ENCODE measurements at places on chromosomes 1 and 21.

DNA sequence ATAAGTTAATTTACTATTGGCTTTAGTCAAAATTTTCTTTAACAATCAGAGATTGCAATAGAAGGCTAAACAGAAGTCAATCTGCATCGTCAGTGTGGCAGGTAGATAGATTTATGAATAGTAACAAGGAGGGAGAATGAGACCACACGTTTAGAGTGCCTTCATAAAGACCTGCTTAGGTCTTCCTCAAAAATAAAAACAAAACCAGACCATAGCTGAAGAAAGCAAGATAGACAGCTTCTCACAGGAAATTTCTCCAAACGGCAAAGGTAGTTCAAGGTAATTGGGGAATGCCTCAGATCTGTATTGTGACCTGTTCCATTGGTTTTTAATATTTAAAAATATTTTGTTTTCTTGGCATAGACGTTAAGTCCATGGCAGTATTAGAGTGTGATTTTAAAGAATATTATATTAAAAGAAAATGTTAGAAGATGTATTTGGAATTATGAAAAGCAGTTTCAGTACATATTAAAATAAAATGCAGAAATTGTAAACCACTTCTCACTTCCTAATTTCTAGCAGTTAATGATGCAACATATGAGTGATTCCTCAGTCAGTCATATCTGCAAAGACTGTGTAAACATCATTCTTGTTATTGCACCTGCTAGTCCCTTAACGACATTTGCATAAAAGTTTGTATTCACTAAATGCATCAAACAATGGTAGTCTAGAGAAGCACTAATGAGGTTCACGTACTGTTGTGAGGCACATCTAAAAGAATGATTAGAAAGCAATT lies 278.0 kb downstream of the HLX start:
- DNase-seq, result no peak

- DNase-seq, result no peak
Measured at GRCh38 chr1:23111600-23112535, 56.8 kb downstream of the LUZP1 start.

DNA sequence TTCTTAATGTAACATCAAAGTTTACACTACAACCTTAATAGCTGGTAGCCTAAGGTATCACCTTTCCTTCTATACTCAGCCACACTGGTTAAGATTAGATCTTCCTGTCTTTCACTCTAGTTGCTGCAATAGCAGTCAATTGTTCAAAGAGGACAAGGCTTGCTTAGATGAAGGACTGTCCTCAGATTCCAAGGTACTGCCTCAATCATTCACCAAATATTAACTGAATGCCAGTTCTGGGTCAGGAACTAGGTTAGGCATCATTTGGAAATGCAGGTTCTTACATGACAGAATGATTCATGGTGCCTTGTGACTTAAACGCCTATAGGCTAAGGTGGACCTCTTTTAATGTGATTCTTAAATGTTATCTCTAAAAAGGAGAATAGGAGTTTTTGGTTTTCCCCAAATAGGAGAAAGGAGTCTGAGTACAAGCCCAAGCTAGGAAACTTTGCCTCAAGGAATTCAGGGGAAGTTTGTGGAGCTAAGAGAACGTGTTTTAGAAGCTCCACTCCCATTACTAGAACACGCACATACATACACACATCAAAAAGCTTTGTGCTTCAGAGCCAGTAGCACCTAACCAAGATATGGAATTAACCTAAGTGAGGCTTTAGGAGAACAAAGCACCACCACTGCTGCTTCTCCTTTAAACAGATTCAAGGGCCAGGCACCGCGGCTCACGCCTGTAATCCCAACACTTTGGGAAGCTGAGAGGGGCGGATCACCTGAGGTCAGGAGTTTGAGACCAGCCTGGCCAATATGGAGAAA lies 8.5 kb upstream of the WDR47 start:
- peak; percentile 54 for DNase-seq

DNA sequence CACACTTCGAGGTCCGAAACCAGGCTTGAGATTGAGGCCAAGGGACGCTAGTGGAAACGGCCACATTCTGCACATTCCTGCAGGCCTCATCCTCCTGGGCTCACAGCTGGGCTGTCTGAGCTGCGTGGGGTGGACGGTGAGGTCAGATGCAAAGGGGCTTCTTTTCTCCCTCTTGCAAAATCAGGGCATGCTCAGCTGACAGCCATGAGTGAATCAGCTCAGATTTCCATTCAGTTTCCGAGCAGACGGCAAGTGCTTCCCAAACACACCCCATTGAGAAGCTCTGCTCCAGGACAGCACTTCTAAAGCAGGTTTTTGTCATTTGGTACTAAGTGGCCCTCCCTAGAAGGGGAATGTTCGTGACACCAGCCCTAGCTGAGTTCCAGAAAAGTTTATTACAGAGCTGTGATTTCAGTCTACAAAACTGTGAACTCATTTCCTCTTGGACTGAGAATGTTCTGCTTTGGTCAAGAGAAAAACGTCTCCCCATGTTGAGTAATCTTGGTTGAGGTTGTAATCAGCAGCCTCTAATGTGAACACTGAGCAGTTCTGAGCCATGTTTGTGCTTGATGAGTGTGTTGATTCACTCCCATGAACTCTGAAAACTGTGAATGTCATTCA lies 10.0 kb downstream of the PDPN start:
- DNase-seq, result peak; percentile 69

DNA sequence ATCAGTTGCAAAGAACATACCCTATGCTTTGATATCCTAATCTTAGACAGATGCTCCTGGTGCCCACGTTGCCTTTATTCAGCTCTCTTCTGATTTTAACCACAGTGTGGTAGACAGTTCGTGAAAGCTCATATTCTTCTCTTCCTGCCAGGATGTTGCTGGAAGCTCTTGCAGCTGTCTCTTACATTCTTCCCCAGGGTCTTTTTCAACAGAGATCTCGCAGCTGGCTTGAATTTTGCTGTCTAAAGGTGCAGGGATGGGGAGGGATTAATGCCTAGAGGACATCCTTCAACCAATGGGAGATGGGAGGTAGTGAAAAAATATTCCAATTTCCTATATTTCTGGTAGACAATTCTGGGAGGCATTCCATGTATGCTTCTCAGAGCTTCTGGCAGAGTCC lies 150.0 kb upstream of the APP start:
- no peak for DNase-seq

GRCh38 chr1:3060601-3061551 lies 8.1 kb upstream of the PRDM16 start:
- DNase-seq, result no peak

- DNase-seq, result no peak
Measured at GRCh38 chr1:7329868-7330615, 441.1 kb upstream of the VAMP3 start.

DNA sequence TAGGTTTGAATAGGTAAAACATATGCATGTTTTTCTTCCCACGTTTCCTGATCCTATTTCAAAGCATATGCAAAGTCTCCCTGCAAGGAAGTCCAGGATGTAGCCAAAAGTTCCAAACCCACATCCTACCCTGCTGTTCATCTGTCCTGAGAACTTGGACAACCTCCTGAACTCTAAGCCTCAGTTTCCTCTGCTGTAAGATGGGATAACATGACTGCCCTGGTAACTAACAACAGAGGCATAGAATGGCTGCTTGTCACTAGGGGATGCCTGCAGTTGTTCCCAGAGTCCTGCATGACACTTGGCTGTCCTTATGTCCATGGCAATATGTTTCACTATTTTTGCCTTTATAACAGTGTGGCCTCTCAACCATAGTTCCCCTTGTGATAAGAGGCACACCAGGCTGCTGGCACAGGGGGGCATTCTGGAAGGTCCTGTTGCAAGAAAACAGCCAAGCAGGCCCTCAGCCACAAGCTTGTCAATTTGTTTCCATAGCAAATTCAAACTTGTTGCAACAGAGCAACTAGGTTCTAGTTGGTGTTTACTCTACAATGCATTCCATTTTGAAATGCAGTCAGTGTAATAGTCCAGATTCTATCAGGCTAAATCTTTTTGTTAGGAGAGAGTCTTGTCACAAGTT lies 1.5 kb upstream of the HDGF start:
- DNase-seq, result no peak

DNA sequence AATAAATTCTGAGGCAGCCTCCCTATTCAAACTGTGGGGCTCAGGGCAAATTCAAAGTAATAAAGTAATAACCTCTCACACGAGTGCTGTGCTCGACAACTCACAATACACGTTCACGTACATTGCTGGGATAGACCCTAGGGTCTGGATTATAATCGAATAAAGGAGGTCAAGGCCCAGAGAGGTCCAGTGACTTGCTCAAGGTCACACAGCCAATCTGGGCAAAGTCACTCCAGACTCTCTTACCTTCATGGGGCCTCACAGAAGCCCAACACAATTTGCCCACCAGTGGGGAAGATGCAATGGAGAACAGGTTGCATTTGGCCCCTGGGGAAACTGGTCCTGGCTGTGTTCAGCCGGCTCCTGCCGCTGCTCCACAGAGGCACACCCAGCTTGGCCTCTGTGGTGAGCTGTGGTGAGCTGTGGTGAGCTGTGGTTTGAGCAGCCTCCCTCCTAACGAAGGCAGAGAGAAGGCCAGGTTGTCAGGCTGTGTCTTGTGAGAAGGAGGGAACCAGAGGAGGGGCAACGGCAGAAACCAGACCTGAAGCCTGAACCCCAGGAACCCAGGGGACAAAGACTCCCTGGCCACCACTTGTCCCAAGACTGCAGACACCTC lies 35.1 kb downstream of the NUAK2 start:
- no peak for DNase-seq

DNA sequence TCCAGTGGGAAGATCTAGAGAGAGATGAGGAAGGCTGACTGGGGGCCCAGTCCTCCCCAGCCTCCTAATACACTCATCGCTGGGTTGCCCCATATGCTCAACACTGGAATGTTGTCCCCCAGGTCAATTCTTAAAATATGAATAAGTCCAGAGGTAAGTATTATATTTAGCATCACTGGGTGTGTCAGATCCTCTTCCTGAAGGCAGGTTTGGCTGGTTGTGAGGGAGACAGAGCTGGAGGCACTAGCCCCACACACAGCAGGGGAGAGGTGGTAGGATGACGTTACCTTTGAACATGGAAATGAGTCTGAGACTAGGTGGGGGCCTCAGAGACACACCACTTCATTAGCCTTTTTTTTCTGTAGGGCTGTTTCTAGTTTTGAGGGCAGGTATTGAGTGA lies 42.6 kb downstream of the SLC44A3 start:
- DNase-seq, result peak; percentile 60

GRCh38 chr1:12539320-12539704 lies 78.7 kb downstream of the DHRS3 start:
- DNase-seq, result no peak

- no peak for DNase-seq
Measured at GRCh38 chr1:101283443-101283842, 46.6 kb downstream of the S1PR1 start.

- DNase-seq, result no peak
Measured at GRCh38 chr1:224393294-224393693, 36.6 kb downstream of the CNIH4 start.

- no peak for DNase-seq
Measured at GRCh38 chr1:22711591-22712501, 1.2 kb downstream of the EPHB2 start.

GRCh38 chr1:243921111-243921510 lies 71.1 kb upstream of the AKT3 start:
- no peak for DNase-seq

Measured in epithelial cell of prostate (primary cell).